ENCODE measurements at places on chromosomes 5 and 9.

DNA sequence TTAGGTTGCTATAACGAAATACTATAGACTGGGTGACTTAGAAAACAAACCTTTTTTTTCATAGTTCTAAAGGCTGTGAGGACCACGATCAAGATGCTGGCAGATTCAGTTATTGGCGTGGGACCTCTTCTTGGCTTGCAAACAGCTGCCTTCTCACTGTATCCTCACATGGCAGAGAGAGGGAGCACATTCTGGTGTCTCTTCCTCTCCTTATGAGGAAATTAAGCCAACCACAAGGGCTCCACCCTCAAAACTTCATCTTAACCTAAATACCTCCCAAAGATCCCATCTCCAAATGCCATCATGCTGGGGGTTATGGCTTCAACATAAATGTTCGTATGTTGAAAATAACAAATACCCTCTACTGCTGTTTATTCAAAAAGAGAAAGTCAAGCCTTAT is 197.1 kb downstream of the CEMIP2 start:
- DNase-seq, result no peak

DNA sequence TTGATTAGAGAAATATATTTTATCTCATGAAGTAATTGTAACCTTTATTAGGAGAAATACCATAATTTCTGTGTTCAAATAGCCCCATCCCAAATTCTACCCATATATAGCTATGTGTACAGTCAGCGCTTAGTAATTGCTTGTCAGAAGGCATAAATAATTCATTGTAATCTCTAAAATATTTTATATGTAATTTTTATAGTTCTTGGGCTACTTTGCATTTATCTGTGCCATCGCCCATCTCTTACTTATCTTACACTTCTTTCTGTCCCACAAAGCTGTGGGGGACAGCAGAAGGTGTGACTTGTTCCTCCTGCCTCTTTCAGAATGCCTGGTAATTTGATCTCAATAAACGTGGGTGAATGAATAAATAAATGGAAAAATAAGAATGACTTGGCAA is 5.5 kb downstream of the ADAMTSL1 start:
- no peak for DNase-seq

- DNase-seq, result no peak
Measured at GRCh38 chr5:169527066-169527465, 56.5 kb upstream of the SPDL1 start.

- no peak for DNase-seq
Measured at GRCh38 chr5:21802869-21803490, 1050.2 kb downstream of the CDH12 start.

DNA sequence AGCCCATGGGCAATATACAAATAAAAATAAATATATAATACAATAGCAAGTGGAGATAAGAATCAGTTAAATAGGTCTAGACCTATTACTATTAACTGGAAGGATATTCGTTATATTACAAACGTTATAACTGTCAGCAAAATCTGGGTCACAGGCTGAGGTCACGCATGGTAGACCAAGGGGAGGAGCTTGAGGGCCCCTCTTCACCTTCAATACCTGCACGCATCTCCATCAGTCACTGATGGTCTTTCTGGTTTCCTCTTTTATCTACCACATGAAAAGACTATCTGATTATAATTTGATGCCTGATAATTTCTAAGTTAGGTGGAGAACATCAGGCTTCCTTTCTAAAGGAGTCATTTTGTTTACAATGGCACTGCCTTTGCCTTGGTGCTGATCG is 43.2 kb downstream of the MAT2B start:
- no peak for DNase-seq

GRCh38 chr5:95102080-95102479 is 182.8 kb downstream of the MCTP1 start:
- no peak for DNase-seq

Measured in retinal pigment epithelial cell (primary cell).